EL (cell line): ENCODE measurements at places on chromosomes 1 and 21.

DNA sequence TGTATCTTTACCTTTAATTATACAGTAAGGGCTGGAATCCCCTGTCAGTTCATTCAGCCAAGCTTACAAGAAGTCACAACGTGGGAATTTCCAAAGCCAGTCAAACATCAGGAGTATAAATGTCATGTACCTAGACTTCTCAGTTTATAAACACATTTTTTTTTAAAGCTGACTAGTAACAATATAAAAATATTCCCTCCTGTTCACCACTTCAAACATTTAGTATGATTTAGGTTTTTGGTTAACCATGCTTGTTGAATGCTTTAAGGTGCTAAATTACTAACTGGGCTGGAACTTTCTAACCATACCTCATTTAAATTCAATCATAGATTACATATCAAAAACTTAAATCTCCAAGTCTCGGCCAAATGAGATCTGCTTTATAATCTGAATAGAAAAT lies 44.0 kb downstream of the JAK1 start:
- no peak for DNase-seq

DNA sequence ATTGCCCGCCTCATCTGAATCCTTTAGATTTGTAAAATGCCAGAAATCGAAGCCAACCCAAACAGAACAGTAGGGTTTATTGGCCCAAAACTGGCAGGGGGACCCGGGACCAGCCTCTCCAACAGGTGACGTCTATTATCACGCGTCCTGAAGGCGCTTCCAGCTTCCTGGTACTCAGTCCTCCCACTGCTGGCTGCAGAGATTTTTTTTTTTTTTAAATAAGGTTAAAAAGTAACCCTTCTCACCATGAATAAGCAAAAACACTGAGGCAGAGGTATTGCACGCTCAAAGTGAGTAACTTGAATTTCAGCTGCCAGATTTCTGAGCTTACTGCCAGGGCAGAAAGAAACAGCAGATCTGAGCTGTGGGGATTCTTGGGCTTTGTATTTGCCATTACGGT lies 54.4 kb upstream of the GCLM start:
- no peak for DNase-seq

DNA sequence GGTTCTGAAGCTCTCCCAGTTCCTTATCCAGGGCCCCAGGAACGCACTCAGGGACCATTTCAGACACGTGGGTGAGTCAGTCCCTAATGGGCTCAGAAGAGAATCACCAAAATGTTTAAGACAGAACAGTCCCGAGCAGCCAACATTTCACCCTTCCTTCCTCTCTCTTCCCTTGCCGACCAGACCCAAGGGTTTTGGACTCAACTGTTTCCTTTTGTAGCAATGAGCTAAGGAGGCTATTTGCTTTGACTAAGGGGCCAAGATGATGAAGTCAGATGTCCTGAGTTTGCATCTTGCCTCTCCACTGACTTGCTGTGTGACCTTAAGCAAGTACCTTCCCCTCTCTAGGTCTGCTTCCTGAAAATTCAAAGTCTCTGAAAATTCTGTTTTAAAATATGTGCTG lies 472.3 kb upstream of the VAMP3 start:
- peak; percentile 66 for DNase-seq

DNA sequence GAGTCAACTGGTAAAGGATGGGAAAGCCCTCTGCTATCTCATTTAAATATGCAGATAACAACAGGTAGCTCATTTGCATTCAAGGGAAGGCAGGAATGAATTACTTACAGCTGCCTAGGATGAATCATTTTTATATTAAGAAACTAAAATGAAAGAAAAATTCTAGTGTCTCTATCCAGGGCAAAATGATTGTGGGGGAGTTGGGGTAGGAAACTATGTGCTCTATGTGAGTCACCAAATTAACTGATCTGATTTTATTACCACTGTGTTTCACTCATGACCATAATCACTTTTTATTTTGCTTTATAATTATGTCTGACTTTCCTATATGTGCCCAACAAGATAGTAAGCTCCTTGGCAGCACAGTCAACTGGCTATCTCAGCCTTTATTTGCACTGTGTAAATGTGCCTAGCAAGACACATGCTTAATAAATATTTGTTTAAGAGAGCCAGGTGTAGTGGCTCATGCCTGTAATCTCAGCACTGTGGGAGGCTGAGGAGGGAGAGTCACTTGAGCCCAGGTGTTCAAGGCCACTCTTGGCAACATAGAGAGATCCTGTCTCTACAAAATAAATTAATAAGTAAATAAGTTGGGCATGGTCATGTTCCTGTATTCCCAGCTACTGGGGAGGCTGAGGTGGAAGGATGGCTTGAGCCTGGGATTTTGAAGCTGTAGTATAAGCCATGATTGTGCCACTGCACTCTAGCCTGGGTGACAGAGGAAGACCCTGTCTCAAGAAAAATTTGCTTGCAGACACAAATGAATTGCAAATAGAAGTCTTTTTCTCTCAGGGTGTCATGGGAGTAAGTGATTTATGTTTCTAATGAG lies 84.1 kb downstream of the SPAG17 start:
- peak; percentile 35 for DNase-seq

DNA sequence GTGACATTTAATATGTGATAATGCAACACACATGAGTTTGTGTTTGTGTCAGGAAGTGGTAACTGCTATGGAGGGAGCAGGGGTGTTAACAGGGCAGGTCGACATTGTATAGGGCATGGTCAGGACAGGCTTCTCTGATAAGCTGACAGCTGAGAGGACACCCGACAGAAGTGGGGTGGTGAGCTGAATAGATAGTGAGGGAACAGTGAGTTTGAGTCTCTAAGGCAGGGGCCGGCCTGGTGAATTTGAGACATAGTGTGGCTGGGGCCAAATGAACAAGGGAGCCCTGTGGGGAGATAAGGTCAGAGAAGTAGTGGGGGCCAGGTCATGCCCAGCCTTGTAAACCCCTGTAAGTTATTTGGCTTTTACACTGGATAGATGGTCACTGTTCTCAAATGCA lies 217.4 kb upstream of the KIAA0040 start:
- no peak for DNase-seq

DNA sequence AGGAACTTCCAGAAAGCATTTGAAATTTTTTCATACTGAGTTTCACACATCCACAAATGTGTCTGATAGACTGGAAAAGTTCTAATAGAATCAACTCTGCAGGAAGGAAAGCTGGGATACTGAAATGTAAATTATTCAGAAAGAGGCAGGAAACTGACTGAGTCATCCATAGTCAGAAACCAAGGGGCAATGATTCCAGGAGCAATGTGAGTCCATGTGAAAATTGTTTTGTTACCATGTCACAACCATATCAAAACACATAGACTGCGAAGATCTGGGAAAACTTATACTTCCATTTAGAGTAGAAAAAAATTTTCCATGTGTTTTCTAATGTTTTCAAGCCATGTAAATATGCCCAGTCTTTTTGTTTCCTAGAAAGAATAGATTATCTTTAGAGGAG lies 142.3 kb upstream of the TMPRSS15 start:
- DNase-seq: no peak

- no peak for DNase-seq
Measured at GRCh38 chr1:234476172-234476571, 2.8 kb downstream of the TARBP1 start.

- DNase-seq: peak; percentile 94
Measured at GRCh38 chr1:26302733-26303405, 3.6 kb downstream of the UBXN11 start.

DNA sequence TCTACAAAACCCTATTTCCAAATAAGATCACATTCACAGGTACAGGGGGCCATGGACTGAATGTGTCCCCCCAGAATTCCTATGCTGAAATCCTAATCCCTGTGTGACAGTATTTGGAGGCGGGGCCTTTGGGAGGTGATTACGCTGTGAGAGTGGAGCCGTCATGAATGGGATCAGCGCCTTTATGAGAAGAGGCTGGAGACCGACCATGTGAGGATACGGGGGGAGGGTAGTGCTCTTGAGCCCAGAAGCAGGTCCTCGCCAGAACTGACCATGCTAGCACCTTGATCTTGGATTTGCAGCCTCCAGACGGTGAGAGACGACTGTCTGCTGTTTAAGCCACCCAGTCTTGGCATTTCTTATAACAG lies 23.8 kb upstream of the KIF26B start:
- DNase-seq: no peak

DNA sequence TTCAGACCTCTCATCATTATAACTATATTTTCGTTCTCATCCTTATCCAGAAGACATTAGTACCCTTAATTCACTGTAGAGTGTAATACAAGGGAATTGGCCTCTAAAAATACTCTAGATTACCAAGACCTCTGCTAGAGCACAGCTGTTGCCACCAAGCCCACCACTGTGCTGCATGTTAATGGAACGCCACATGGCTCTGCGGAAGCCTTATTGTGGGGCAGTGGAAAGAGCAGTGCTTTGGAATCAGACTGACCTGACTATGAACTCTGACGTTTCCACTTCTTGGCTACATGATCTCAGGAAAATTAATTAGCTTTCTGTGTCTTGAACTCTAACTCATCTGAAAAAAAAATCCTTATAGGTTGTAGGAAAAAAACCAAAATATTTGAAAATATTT lies 222.1 kb downstream of the LMX1A start:
- no peak for DNase-seq

DNA sequence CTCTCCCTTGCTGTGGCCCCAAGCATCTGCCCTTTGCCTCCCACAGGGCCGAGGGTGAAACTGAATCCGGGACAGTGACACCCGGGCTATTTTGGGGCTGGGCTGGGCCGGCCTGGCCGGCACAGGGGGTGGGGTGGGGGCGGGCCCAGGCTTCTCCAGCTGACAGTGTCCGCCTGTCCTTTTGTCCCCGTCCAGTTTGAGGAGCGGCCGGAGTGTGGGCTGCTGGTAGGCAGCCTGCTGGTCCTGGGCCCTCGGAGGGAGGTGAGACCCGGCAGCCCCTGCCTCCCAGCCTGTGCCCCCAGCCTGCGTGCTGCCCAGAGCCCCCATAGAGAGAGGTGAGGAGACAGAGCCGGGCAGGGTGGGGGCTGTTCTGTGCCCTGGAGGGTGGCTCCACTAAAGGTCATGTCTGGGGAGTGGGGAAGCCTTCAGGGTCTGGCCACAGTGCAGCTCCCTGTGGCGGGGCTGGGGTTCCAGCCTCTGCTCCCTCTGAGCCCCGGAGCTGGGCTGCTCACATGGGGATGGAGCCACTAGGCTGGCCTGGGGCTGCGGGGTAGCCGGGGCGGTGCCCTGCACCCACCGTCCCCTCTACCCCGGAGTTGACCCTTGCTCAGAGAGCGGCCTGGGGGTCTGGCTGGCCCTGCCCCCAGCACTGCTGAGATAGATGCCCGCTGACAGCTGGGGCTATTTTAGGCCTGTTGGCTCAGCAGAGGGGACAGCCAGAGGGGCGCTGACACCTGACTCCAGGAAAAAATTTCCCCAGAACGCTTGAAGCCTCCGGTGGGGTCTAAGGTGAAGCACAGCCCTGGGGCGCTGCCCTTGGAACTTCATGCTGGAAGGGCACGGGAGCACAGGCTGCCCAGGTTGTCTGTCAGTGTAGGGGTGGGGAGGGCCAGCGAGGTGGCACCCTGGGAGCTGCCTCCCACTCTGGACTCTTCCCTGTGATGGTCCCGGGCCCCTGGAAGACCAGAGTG lies at the start of gene OBSCN:
TSS of gene OBSCN (plus strand) at position 194 of the 971 bp plus-strand sequence. CDS start 3,740 bp downstream, outside the sequence.
- DNase-seq: no peak

GRCh38 chr1:86926883-86927282 lies 12.4 kb downstream of the HS2ST1 start:
- DNase-seq: no peak

DNA sequence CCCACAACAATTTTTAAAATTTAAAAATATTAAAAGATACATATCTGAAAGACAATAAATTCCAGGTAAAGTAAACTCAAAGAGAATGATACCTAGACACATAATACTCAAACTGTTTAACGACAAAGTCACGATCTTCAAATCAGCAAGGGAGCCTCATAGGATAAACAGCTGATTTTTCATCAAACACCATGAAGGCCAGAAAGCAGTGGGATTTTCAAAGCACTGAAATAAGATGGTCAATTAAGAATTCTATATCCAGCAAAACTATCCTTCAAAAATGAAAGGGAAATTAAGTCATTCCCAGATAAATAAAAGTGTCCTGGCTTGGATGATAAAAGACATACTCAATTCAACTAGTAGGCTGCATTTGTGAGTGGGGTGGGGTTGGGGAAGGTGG lies 100.5 kb downstream of the TIAM1 start:
- DNase-seq: no peak

- peak; percentile 8 for DNase-seq
Measured at GRCh38 chr21:26916799-26917198, 50.1 kb downstream of the ADAMTS5 start.

- DNase-seq: peak; percentile 84
Measured at GRCh38 chr1:154442006-154442740, 37.0 kb downstream of the IL6R start.

GRCh38 chr1:159860456-159860855 lies 2.0 kb downstream of the VSIG8 start:
- DNase-seq: no peak

- no peak for DNase-seq
Measured at GRCh38 chr1:44581205-44581604, 93.1 kb downstream of the TMEM53 start.

GRCh38 chr1:216055004-216055403 lies 368.2 kb downstream of the USH2A start:
- DNase-seq: no peak
